Astrocyte of the spinal cord (primary cell): ENCODE measurements at places on chromosomes 16 and 17.
A peak's percentile ranks its signal among the peaks of the same experiment; 100 is the strongest.

DNA sequence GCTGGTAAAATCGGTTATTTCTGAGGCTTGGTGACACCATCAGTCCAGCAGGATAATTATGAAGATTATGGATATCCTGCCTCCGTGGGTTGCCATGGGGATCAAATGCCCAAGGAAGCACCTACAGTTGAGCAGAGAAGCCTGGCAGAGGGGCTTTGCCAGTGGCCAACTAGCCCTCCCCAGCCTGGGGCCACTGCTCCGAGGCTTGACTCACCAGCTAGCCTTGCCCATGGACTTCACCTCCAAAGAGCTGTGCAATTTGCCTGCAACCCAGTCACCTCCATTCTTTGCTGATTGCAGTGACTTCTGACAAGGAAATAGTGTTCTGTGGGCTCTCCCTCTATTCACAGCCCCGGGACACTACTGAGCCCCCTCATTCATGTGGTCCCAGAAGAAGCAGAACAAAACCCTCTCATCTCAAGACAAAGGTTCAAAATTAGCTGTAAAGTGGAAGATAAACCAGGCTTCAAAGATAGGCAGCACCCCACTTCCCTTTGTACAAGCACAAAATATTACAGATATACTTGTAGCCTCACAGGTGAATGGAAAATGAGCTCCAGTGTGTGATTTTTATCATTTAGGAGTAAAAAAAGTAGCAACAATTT is 1.6 kb downstream of the PECAM1 start:
- no peak for DNase-seq

GRCh38 chr17:65852911-65853310 is 291.5 kb upstream of the AXIN2 start:
- no peak for DNase-seq

DNA sequence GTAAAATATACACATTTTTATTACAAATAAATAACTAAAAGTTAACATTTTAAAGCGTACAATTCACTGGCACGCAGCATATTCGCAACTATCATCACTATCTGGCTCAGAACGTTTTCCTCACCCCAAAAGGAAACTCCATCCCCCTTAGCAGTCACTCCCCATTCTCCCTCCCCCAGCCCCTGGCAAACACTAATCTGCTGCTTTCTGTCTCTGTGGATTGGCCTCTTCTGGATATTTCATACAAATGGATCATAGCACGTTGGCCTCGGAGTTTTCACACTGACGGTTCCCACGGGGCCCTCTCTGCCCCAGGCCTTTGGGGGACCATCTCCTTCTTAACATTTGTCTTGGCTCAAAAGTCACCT is 64.6 kb downstream of the RTN4RL1 start:
- no peak for DNase-seq

DNA sequence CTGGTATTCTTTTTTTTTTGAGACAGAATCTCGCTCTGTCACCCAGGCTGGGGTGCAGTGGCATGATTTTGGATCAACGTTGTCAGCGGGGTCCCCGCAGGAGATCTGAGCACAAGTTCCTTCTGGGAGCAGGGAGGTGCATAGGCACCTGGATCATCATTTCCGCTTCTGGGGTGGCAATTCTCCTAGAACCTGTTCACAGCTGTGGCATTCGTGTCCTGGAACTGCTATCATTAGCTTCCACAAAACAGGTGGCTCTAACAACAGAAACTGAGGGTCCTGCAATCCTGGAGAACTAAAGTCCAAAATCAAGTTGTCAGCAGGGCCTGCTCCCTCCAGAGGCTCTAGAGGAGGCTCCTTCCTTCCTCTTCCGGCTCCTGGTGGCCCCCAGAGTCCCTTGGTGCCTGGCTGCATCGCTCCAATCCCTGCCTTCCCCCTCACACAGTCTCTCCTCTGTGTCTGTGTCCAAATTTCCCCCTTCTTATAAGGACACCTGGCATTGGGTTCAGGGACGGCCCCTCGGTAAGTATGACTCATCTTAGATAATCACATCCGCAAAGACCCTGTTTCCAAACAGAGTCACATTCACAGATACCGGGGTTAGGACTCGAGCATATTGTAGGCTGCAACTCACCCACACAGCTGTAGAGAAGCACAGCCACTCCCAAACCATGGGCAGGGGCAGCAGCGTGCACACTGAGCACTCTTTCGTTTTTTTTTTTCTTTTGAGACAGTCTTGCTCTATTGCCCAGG is 43.5 kb upstream of the KLHDC4 start:
- DNase-seq = no peak

DNA sequence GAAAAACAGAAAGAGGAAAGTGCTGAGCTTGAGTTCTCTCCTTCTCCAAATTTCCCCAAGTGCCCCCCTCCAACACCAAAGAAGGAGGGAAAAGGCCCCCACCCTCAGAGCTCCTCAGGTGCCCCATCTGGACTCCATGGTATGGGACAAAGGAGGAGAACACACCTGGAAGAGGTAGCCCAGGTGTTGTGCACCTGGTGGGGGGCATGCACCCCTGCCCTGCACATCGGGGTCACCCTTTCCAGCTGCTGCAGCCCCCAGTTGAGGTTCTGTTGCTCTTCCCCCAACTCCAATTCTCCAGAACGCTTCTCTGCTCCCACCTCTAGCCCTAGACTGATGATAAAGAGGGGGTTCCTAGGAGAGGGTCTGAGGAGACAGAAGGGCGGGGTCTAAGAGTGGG is 3.0 kb upstream of the COL1A1 start:
- DNase-seq = no peak

DNA sequence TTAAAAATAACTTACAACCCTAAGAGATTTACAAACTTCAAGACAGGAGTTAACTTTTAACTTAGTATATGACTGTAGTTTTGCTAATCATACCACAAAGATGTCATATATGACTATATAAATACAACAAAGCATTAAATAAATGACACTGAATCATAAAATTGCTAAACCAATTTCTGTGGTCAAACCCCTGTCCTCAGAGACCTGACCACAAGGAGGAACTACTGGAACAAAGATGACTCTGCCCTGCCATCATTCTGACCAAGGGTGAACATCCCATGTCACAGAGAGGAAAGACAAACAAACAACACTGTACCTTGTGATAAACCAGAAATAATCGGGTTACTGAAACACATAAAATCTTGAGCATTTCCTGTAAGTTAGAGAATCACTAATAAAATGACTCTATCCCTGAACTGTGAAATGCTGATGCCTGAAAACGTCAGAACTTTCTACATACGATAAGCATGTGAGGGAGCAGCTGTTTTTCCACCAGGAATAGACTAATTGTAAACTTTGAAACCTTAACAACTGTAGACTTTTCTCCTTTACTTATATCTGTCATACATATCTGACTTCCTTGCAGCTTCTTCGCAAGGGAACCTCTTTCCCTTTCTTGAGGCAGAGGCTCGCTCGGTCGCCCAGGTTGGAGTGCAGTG is 47.9 kb downstream of the WDR59 start:
- peak; percentile 83 for DNase-seq

GRCh38 chr16:2963723-2964474 is at the start of gene KREMEN2:
Gene KREMEN2, plus strand, starts transcription at chr16:2964275. Its CDS starts 246 bp downstream, at chr16:2964521.
- DNase-seq = no peak

- no peak for DNase-seq
Observed at GRCh38 chr17:39946551-39947330, 16.1 kb upstream of the GSDMA start.

DNA sequence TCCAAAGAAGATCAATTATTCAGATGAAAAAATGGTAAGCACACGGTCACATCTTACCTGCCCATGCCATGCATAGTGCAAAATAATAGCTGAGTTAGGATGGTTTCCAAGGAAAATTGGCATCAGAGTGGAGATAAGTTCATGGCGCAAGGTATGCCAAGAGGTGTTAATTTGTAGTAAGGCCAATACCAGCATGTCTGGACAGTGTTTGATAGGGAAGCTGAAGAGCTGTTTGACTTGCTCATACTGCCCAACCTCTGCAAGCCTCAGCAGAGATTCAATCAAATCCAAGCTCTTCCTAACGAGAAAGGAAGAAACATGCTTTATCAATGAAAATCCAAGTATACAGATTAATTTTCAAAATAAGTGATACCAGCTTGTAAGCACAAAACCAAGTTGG is 51.0 kb downstream of the CNOT1 start:
- DNase-seq = no peak

- DNase-seq = no peak
Observed at GRCh38 chr16:3590736-3591435, 13.7 kb upstream of the NLRC3 start.

- peak; percentile 72 for DNase-seq
Observed at GRCh38 chr17:34300652-34301370, 15.3 kb downstream of the CCL11 start.

DNA sequence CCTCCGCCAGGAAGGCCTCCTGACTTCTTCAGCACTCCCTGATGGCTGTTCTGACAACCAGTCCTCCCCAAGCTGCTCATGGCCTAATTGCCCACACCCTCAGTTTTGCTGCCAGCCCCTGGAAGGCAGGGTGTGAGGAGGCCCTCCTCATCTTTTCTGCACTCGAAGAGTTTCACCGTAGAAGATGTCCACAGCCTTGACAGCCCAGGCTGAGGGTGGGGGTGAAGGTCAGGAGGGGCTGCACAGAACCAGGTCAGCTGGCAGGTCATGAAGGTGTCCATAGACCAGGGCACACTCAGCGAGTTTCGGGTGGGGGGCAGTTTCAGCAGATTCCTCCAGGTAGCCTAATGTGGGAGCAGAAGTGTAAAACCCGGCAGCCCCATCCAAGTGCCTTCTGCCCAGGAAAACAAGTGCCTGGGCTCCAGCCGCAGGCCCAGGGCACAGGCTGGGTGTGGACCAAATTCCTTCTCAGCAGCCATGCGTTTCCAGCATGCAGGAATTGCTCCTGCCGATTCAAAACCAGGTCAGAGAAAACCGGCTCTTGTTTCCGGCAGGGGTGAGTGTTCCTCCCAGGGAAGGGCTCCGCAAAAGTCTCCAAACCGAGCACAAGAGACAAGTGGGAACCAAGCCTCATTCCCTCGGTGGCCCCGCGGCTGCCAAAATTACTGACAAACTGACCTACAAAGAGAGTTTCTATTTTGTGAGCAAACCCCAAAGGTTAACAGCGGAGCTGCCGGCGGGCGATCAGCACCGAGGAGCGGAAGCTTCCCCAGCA is 228.8 kb downstream of the C16orf78 start:
- DNase-seq = no peak

GRCh38 chr17:7021993-7022778 is 664 bp upstream of the BCL6B start:
- DNase-seq = peak; percentile 38

DNA sequence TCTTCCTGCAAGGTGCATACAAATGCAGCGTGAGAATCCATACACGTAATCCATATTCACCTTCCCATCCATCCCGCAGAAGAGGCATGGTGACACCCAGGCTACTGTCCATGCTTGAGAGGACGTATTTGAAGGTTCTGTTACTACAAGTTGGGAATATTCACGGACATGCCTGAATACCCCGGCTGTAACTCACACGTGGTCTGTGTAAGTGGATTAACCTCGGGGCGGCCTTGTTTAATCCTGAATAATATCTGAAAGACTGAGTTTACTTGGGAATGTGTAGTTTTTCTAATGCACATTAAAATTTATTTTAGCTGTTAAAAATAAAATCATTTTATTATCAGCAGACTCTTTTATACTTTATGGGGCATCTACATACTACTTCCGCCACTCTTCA is 13.1 kb downstream of the CPSF4L start:
- no peak for DNase-seq

DNA sequence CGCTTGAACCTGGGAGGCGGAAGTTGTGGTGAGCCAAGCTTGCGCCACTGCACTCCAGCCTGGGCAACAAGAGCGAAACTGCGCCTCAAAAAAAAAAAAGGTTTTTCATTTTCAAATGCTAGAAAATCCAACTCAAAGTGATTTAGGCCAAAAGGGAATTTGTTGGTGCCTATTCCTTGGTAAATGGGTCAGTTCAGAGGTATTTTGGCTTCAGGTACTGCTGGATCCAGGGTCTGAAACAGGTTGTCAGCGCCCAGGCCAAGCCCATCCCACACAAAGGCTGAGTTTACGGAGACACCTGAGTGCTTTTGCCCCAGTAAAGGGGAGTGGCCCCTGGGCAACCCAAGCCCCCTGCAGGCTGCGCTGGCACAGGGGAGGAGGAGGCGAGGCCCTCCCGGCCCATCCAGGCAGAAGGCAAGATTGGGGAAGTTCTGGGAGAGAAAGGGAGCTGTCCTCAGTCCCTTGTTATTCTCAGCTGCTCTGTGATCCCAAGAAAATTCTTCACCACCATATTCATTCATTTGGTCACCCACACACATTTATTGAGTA is 8.5 kb upstream of the JPH3 start:
- no peak for DNase-seq

DNA sequence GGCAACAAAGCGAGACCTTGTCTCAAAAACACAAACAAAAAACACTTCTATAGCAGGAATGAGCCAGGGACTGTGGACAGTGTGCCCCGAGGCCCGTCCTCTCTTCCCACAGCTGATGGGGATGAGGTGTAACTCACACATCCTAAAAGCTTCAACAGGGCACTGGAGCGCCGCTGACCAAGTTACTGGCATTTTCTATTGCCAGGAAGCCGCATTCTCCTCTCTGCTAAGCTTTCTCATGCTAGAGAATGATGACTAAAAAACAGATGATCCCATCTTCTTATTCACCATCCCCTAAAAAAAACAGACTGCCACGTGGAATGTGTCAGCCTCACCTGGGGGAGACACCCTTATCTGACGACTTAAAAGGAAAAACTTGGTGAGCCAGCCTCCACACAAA is 16.3 kb downstream of the CARHSP1 start:
- DNase-seq = no peak

- peak; percentile 92 for DNase-seq
Observed at GRCh38 chr16:11836650-11837244, 14.6 kb downstream of the RSL1D1 start.

DNA sequence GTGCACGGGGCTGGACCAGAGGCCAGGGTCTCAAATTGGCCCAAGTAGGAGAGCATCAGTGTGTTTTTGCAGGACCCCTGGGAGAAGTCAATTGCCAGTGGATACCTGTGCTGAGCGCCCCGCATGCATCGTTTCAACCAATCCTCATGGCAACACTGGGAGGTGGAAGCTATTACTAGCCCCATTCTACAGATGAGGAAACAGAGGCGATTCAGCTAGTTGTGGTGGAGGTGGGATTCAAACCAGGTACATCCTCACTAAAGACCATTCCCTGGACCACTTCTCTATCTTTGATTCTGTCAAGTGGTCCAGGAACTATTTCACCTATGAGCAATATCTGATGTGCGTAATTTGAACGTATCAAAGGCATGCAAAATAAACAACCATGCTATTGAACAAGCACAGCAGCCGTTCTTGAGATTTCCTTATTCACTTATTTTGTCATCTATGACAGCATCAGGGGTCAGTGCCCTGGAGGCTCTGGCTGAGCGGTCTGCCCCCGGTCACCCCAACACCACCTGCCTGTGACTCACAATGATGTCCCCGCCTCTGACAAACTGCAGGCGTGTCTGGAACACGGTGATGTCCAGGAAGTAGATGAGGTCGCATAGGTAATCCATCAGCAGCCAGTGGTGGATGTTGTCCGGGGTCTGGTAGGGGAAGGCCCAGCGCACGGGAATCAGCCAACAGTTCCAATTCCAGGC is 54.0 kb downstream of the CNGB1 start:
- no peak for DNase-seq

GRCh38 chr17:70292366-70292765 is 123.0 kb downstream of the KCNJ2 start:
- no peak for DNase-seq

- DNase-seq = no peak
Observed at GRCh38 chr16:61233713-61234112, 802.5 kb downstream of the CDH8 start.
